ENCODE measurements at places on chromosomes 5 and 9.

GRCh38 chr9:4997631-4998030 is 12.6 kb downstream of the JAK2 start:
- no peak for DNase-seq

GRCh38 chr5:35063414-35063813 is 15.7 kb upstream of the AGXT2 start:
- DNase-seq: no peak

- DNase-seq: no peak
Measured at GRCh38 chr9:133778336-133779013, 40.3 kb upstream of the SARDH start.

DNA sequence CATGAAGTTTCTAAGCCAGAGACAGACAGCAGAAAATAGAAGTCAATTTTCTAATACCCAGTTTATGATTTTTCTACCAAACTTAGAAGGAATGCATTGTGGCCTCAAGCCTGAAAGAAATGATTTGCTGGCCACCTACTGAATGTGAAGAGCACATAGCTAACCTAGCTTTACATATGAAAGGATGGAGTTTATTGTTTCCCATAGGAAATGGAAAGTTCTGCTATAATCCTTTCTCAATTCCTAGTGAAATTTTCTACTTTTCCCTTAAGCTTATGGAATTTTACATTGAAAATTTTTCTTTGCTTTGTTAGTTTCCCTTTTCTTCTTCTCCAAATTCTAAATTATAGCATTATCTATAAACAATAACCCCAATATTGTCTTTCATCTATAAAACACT is 110.1 kb downstream of the TMEM167A start:
- DNase-seq: no peak

GRCh38 chr5:147613359-147613758 is 103.5 kb upstream of the DPYSL3 start:
- no peak for DNase-seq

GRCh38 chr5:164475339-164475977 is 970.0 kb downstream of the MAT2B start:
- DNase-seq: no peak

DNA sequence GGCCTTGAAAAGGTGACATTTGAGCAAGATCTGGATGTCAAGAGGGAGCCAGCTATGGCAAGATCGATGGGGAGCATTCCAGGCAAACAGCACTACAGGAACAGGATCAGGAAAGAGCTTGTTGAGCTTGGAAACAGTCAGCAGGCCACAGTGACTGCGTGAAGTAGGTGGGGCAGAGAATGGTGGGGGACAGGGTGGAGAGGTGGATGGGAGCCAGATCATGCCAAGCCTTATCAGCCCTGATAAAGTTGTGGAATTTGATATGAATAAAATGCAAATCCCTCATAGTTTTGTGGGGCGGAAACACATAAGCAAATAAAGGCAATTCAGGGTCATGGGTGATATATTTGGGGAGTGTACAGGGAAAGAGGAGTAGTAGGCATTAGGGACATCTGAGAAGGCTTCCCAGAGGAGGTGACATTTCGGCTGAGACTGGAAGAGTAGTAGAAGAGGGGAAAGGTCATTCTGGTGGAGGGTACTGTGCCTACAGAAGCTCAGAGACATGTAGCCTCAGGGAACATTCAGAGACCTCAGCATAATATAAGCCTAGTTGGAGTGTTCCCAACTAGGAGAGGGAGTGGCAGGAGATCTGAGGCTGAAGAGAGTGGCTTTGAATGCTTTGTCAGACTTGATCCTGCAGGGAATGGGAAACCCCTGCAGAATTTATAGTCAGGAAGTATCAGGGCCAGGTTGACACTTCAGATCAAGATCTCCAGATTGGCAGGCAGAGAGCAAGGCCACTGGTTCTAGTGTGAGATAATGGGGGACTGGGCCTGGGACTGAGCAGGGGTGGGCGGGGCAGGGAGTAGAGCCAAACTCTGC is 9.7 kb upstream of the CYSTM1 start:
- DNase-seq: no peak

DNA sequence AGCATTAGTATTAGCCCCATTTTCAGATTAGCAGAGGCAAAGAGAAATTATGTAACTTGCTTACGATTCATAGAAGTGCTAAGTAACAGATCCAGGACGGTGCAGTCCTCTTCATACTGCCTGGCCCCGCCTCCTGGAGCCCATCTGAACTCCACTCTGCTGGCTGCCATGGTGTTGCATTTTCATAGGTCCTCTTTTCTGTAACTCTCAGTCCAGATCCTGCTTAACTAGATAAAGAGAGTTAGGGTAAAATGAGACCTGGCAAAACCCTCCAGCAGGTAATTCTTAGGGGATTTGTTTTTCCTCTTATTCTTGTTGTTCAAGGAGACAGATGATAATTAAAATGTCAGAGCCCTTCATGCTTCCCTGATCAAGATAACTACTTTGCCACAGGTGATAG is 135.1 kb upstream of the EFNA5 start:
- DNase-seq: peak; percentile 84

GRCh38 chr9:77896938-77897667 is 134.5 kb downstream of the GNAQ start:
- peak; percentile 98 for DNase-seq

DNA sequence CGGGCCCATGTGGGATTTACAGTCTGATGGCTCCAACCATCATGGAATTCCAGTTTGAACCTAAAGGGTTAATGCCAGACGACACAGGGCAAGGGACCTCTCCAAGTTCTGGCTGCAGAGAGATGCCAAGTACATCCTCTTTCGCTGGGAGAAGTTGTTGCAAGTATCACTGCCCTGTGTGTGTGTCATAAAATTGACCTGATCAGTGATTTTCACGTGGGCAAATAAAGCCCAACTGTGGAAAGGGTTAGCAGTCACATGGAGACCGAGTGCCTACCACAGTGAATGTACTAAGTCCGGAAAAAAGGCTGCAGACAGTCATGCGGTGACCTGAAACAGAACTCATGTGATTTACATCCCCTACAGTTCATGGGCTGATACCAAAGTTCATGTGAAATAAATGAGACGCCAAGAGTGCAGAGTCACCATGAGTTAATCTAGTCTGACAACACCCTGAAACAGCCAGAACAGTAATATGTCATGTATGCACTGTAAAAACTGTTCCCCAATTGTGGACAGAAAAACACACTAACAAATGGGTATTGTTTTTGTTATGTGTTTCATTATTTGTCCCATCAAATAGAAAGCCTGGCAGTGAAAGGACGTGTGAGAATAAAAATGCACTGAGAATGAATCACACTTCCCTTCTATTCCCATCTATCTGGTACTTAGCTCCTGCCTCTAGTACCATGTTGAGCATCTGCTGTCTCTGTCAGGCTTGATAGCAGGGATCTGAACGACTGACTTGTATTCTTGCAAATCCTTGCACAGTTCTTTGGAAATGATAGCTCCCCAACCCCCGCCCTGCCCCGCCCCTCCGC is 115.7 kb downstream of the SUSD1 start:
- DNase-seq: no peak

GRCh38 chr9:89452561-89452960 is 45.4 kb downstream of the SEMA4D start:
- no peak for DNase-seq

DNA sequence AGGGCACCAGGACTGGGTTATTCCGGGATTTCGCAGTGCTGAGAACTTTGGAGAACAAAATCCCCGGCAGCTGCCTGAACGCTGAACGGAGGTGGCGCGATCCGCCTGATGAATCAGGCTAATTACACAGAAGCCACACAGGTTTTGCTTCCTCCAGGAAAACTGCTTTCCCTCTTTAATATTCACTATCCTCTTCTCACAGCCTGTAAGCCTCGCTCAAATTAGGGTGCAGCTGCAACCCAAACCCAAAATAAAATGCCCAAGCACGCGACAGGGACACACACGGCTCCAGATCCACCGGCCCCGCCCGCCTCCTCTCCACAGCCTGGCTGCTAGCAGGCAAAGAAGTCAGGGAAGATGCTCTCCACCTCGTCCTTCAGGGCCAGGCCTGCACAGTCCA is 6.0 kb downstream of the SOHLH1 start:
- DNase-seq: no peak

GRCh38 chr5:149422366-149423048 is 43.4 kb upstream of the IL17B start:
- no peak for DNase-seq

DNA sequence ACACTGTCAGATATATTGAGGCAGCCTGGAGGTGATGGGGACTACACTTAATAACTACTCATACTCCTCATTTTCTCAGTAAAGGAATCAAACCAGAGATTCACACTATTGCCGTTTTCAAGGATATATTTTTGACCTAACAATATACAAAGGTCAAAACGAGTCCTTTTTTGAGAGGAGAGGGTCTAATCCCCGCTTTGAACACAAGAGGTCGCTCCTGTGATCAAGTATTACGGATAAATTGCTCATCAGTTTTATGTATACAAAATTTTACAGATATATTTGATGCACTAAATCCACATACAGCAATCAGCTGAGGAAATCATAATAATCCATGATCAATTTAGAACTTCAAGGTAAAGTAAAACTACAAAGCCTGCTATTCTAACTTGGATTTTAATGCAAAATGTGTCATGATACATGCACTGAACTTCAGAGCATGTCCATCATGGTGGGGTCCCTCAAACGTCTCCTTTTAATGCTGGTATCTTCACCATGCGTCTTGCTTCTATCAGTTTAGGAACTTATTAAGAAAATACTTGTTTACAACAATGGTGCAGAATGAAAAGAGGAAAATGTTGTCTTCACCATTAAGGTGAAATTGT is 2.5 kb upstream of the ISL1 start:
- DNase-seq: peak; percentile 79

- no peak for DNase-seq
Measured at GRCh38 chr9:131410044-131410491, 16.2 kb downstream of the PRRC2B start.

DNA sequence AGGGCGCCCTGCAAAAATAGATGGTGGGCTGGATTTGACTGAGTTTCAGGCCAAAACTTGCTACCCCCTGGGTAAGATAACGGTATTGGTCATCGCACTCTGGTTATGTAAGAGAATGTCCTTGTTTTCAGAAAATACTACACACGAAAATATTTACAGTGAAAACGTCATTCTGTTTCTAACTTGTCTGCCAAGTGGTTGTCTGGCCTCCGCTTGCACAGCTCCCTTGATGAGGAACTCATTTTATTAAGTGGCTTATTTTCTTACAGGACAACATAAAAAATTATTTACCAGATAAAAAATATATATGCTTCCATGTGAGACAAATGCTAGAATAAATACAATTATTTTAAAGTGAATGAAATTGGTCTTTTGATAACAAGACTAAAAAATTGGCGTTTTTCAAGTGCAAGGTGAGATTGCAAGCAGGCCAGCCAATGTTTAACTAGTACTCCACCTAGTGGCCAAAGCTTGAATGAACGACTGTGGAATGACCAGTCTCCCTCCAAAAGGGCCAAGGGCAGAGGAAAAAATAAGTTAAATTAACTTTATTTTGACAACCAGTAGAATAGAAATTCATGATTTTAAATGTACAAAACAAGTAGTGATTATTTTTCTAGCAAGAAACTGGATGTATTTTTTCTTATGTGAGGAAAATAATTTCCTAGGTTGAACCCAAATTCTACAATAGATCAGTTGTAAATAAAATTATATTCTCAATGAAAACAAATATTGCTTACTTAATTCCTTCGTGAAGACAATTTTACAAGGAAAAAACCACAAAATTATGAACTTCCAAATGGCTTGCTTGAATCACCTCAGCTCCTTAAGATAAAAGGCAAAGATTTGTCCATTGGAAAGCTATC is 93.2 kb downstream of the ZFAND5 start:
- DNase-seq: peak; percentile 31

- DNase-seq: no peak
Measured at GRCh38 chr9:125650271-125650737, 56.7 kb downstream of the MAPKAP1 start.

DNA sequence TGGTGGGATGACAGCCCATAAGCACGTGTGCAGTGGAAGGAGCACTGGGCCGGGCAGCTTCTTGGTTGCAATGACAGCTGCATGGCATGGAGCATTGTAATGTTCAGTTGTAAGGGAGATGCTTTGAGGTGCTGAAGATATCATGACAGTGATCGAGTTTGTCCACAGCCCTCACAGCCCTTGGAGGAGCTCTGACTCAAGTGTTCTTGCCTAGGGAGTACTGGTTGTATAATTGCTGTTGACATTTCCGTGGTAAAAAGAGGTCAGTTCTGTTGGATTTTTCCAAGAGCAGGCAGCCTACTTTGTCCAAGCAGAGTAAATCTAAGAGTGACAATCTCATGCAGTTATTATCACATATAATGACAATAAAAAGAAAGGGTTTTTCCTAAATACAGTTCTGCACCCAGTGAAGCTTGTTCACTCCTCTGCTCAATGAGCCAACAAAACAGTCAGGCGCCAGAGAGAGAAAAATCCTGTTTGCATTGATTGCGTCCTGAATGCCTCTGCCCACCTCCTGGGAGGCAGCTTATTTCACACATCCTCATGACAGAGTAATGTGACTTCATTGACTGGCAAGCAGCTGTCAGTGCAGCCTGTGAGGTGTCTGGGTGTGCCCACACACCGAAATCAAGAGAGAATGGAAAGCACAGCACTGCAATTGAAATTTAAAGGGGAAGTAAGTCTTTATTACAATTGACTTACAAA is 248.0 kb downstream of the NTRK2 start:
- no peak for DNase-seq

GRCh38 chr9:106417685-106418084 is 445.3 kb upstream of the ZNF462 start:
- DNase-seq: no peak

DNA sequence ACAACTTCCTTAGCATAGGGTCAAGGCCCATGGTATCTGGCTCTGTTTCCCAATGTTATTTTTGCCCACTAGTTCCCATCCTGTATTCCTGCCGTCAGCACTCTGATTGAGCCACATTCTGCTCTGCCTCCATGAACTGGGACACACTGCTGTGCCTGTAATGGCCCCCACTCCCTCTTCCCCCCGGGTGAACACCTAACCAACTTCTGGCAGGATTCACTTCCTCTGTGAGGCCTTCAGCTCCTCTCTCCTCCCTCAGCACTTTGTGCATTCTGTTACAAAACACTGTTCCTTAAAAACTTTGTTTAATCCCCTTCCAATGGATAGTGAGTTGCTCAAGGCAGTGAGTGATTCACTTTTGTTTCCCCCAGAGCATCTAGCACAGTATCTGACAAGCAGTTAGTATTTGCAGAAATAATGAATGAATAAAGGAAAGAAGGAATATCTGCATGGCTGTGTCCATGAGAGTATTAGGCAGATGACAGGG is 183.6 kb downstream of the EFNA5 start:
- no peak for DNase-seq

GRCh38 chr5:109567374-109568044 is 122.2 kb upstream of the MAN2A1 start:
- DNase-seq: no peak

DNA sequence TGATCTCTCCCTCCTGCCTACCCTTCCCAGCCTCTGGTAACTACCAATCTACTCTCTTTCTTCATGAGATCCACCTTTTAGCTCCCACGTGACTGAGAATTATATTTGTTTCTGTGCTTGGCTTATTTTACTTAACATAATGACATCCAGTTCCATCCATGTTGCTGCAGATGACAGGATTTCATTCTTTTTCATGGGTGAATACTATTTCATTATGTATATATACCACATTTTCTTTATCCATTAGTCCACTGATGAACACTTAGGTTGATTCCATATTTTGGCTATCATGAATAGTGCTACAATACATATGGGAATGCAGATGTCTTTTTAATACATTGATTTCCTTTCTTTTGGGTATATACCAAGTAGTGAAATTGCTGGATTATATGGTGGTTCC is 35.5 kb upstream of the ZNF366 start:
- no peak for DNase-seq

- no peak for DNase-seq
Measured at GRCh38 chr5:102823441-102823874, 68.4 kb downstream of the PAM start.
